ENCODE measurements at places on chromosomes 16 and 17.

DNA sequence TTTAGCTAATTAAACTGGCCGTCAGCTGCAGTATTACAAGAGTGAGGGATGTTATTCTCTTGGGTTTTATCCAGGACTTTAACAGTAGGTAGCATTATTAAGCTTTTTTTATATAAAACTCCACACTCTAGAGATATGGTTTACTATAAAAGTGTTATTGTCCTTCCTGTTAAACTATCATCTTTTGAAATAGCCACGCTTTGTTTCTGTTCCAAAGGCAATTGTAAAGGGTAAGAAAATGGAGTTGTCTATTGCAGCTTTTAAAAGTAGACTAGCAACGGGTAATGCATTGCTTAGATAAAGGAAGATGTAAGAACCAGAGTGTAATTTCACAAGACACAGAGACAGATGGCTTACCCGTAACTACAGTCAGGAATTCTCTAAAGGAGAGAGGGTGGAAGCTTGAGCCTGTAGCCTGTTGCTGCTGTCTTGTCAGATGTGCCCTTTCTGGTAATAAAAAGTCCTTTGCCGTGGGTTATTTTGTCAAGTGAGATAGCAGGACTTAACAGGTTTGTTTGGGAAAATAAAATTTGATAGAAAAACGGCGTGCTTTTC is 56.4 kb downstream of the WWOX start:
- DNase-seq, result no peak

GRCh38 chr16:1354815-1355540 is 3.2 kb downstream of the GNPTG start:
- DNase-seq, result no peak

GRCh38 chr16:56268799-56269198 is 77.5 kb downstream of the GNAO1 start:
- DNase-seq, result no peak

DNA sequence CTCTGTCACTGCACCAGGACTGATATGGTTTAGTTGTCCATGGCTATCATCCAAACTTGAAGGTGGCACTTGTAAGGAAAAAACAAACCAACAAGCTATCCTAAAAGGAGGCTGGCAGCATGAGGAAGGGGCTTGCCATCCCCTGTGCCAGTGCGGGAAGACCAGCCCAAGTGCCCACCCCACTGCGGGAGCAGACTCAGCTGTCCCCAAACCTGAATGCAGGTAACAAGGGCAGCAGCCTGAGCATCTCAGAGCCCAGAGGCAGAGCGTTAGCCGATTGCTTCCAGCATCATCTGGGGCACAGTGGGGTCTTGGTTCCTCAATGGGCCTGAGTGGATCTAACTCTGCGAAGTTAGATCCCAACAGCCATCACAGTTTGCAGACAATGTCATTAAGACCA is 29.2 kb upstream of the C16orf78 start:
- no peak for DNase-seq

GRCh38 chr16:57701759-57702371 is 7.3 kb downstream of the DRC7 start:
- no peak for DNase-seq

GRCh38 chr17:50103252-50103651 is 8.1 kb downstream of the PDK2 start:
- no peak for DNase-seq

- DNase-seq, result peak; percentile 67
Observed at GRCh38 chr17:82019690-82020571, 2.7 kb downstream of the CENPX start.

- peak; percentile 59 for DNase-seq
Observed at GRCh38 chr17:751269-752001, 629 bp downstream of the GEMIN4 start.

DNA sequence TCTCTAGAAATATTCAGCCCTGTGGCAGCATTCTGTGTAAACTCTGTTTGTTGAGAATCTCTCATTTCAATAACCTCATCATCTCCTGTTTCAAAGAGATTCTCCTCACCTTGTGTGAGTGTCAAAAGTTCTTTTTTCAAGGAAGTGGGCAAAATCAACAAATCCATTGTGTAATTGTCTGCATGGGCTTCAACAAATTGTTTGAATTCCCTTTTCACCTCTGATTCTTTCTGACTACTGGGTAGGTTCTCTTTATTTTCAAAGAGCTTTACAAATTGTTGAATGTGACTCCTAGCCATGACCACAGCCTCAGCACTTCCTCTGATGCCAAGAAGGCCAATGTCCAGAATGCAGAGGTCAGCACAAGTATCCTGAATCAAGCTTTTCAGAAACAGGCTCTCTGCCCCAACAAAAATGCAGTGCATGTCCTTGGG is 48.0 kb downstream of the N4BP1 start:
- no peak for DNase-seq

DNA sequence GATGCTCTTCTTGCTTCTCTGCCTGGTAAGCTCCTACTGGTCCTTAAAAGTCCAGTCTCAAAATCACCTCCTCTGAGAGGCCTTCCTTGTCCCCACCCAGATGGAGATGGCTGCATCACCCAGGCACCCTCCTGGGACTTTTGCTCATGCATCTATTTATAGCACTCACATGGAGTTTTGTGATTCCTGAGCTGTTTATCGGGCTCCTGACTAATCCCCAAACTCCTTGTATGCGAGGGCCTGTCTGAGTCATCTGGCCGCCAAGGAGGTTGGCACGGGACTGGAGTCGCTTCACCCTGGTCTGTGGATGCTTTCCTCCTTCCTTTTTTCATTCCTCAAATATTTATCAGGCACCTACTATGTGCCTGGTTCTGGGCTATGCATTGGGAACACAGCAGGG is 2.3 kb upstream of the MAP2K3 start:
- DNase-seq, result no peak

GRCh38 chr17:4540224-4540651 is 14.9 kb downstream of the MYBBP1A start:
- DNase-seq, result no peak

- DNase-seq, result no peak
Observed at GRCh38 chr17:13996276-13996675, 73.0 kb upstream of the COX10 start.

DNA sequence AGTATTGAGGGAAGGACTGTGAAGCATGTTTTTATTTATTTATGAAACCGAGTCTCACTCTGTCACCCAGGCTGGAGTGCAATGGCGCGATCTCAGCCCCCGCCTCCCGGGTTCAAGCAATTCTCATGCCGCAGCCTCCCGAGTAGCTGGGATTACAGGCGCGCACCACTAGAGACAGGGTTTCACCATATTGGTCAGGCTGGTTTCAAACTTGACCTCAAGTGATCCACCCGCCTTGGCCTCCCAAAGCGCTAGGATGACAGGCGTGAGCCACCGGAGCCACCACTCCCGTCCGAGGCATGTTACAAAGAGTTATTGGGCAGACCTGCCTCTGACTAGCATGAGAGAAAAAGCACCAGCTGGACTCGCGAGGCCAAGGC is 3.1 kb downstream of the MRPL12 start:
- DNase-seq, result no peak

Measured in activated naive CD4-positive, alpha-beta T cell treated with Interleukin-2 at 50 U/mL for 16 hours (primary cell).